ENCODE measurements at places on chromosomes 7 and 10.

GRCh38 chr7:2106440-2106839 lies 126.3 kb downstream of the MAD1L1 start:
- no peak for DNase-seq

- DNase-seq, result peak; percentile 67
Measured at GRCh38 chr7:45923290-45923689, 2.2 kb upstream of the IGFBP3 start.

- no peak for DNase-seq
Measured at GRCh38 chr7:92766461-92767003, 69.8 kb downstream of the CDK6 start.

- DNase-seq, result peak; percentile 27
Measured at GRCh38 chr7:149624006-149624405, 126.4 kb upstream of the ZNF746 start.

- no peak for DNase-seq
Measured at GRCh38 chr7:12322284-12322902, 81.3 kb downstream of the VWDE start.

- no peak for DNase-seq
Measured at GRCh38 chr10:116715839-116716377, 26.5 kb downstream of the HSPA12A start.

DNA sequence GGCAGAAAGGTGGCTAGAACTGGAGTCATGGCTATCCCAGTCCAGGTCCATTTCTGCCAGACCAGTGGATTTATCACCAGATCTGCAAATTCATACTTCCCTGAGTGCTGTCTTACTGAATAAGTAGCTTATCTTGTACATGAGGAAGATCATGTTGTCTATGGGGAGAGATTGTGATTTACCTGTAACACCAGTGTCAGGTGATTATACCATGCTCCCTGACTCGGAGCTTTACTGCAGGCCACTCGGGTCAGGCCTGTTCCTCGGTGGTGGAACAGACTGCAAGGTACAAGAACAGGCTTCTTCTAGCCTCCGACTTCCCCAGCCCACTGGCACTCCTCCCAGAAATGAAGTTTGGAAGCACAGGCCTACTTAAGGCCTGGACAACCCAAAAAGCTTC lies 42.6 kb upstream of the DLG5 start:
- DNase-seq, result no peak

DNA sequence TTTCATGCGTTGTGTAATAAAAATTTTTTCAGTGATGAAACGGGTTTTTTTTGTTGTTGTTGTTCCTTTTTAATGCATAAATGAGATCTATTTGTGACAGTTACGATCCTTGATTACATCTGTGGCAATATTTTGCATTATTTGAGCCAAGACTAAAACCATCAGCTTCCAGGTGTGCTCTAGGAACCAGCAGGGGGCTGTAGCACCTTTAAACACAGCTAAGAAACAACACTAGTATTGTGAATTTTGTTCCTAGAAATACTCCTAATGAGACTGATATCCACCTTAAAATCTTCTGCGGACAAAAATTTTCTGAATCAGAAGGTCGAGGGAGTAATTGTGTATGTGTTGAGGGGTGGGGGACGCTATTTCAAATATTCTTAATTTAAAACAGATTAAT lies 52.6 kb downstream of the FGFBP3 start:
- no peak for DNase-seq

- no peak for DNase-seq
Measured at GRCh38 chr7:74032191-74032490, 4.2 kb downstream of the ELN start.

DNA sequence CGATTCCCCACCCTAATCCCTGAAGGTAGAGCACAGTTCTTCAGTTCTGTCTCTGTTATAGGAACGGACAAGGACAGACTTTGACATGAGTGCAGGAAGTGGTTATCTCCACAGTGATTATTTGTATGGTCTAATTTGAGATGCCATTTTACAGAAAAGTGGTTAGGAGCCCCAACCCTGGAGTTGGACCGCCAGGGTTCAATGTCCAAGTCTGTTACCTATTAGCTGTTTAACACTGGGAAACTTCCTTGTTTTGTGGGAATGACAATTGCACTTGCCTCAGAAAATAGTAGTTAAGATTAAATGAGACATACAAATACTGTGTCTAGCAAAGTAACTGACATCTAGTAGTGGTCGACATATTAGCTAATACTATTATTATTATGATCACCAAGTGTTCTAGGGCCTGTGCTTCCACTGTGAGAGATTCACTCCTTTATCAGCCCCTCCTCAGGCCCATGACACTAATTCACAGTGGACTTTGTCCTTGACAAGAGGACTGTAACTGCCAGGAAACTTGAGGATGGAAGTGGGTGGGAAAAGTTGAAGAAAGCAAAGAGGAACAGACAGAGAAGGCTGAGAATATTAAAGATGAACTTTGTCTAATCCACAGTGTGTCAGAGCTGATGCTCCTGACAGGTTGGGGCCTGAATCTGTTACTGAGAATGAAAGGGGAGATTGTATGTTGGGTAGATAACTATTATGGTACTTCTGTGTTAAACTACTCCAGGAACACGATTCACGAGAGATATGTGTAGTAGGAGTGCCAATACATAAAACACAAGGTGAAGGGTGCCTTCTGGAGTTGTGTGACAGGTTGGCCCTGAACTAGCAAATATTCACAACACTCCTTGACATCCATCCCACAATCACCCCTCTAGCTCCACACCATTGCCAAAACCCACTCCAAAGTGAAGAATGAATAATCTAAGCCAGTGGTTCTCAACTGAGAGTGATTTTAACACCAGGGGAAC lies 66.4 kb downstream of the TAC1 start:
- no peak for DNase-seq

GRCh38 chr10:65126288-65126687 lies 1605.1 kb downstream of the REEP3 start:
- no peak for DNase-seq

GRCh38 chr10:129056734-129057689 lies 410.0 kb upstream of the MGMT start:
- DNase-seq, result no peak

GRCh38 chr10:51063659-51064535 lies 10.4 kb upstream of the PRKG1 start:
- DNase-seq, result no peak

- peak; percentile 65 for DNase-seq
Measured at GRCh38 chr10:132185601-132186487, 904 bp upstream of the DPYSL4 start.

DNA sequence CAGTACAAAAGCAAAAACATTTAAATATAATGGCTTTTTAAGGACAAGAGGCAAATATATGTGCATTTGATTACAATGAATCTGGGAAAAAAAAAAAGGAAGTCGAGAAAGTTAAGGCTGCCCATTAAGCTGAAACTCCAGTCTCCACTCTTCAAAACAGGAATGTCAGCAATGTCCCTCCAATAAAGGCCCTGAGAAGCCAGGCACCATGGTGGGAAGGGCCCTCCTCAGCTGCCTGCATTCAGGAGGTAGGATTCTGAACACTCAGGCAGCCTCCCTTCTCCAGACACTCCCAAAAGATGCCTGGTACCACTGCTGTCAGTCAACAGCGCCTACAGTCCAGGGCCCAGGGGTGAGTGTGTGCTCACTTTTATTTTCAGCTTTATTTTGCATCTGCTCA lies 121.3 kb upstream of the MGMT start:
- no peak for DNase-seq

DNA sequence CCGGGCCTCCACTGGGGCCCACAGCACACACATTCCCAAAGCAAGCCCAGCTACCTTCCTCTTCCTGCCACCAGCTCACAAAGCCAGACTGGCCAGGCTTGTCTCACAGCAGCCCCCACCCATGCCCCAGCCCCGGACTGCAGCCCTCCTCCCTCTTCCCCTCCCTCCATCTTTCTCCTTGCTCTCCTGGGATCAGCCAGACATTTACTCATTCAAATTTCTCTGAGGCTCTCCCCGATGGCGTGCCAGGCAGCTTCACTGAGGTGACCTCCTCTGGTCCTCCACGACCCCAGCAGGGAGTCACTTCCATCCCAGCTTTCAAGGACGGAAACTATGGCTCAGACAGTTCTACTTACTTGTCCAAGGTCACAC lies 187.5 kb downstream of the GRID1 start:
- no peak for DNase-seq

DNA sequence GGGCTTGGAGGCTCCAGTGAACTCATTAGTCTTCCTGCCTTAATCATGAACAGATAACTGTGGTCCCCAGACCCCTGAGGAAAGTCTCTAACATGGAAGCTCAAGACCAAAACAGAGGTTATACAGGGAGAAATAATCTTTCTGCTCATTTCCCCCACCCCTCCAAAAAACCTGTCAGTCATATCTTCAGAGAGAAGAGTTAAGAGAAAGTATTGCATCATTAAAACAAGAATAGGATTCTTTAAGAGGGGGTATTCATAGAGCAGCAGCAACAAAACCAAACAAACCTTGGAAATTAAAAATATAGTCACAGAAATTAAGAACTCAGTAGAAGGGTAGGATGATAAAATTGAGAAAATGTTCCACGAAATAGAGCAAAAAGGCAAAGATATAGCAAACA lies 7.6 kb downstream of the CLEC2L start:
- no peak for DNase-seq

- no peak for DNase-seq
Measured at GRCh38 chr10:26372513-26373354, 65.4 kb upstream of the APBB1IP start.

DNA sequence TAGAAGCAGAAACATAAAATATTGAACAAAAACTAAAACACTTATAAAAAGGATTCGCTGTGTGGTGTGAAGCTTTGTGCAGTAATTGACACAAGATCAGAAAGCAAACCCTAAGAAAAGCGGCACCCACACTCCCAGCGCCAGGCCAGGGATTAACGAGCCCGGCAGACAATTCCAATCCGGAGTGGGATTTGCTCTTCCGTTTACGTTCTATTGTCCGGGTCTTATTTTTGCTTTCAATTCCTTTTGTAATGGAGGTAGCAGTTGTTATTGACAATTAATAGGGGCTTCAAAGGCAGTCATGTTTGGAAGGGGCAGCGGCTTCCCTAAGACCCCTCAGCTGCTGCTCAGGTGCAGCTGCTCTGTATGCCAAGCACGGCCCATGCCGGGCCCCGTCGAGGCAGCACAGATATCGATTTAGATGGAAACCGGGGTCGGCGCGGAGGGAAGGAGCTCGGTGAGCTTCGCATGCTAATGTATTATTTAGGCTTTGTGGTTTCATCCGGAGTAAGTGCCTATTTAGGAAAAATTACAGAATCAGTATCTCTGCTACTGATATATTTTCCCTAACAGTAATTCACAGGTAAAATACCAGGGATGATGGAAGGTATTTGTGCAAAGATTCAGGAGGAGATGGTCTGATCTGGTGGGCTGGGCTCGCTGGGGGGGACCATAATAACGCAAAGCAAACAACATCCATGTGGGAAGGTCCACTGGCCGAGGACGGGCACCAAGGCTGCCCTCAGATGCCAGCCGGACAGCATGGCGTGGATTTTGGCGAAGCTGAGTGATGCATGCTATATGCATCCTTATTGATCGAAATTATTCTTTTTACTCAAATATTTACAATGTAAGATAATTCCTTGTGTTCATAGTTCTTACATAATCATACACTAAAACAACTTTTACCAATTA lies 561.7 kb downstream of the PTPRN2 start:
- DNase-seq, result no peak

DNA sequence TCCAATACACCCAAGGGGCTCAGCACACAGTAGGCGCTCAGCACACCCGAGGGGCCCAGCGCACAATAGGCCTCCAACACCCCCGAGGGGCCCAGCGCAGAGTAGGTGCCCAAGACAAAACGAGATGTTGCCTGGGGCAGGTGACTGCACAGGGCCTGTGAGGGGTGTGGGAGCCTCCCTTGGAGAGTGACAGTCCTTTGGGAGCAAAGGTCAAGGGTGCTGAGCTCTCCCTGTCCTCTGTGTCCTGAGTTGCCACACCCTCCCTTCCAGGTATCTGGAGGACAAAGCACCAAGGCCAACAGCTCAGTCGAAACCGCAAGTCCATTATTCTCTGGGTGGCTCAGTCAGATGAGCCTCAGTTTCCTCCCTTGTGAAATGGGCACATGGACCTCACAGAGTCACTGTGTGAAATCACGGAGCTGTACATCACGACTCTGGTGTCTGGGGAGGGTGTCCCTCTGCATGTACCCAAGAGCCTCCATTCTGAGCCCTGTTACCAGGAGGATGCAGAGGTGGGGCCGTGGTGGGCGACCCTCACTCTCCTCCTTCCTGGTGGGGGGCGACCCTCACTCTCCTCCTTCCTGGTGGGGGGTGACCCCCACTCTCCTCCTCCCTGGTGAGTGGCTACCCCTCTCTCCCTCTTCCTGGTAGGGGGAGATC lies 81.3 kb downstream of the FOXL3 start:
- DNase-seq, result no peak

DNA sequence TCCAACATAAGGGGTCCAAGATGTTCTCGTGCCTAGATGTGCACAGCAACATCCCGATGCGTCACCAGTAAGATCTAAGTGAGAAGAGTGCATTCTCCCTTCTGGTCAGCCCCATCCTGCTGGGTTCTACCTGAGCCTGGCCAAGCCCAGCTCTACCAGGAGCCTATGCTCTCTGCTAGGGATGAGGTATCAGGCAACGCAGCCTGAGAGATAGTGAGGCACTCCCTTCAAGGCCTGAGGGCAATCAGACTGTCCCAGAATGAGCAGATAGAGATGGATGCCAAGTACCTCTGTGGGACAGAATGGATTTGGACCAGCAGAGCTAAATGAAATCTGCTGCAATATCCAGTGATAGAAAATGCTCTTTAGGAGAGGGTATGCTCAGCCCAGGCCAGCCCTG lies 26.7 kb downstream of the DDC start:
- no peak for DNase-seq

DNA sequence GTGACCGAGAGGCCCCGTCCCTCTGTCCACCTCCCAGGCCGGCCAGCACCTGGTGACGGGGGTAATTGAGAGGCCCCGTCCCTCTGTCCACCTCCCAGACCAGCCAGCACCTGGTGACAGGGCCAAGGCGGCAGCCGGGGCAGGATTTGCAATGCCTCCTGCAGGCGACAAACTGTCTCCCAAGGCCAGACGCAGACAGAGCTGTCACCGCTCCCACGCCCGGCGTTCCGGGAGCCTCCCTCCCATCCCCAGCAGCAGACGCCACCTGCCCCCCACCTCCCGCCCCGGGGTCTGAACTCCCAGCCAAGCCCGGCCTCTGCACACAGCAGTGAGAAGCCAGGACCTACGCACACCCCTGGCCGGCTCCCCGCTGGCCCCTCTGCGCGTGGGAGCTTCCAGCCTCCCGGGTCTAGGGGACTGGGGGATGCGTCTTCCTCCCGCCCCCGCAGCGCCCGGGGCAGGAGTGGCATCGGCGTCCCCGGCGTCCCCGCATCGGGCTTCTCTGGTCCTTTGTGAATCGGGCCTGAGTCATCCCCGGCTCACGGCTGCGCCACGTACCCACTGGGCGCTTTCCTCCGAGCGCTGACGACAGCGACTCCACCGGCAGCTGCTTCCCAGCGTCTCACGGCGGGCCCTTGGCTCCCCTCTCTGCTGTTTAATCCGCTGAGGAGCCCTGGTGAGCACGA lies 95.1 kb upstream of the DIP2C start:
- no peak for DNase-seq

- no peak for DNase-seq
Measured at GRCh38 chr10:5743736-5744135, 59.1 kb downstream of the TASOR2 start.

DNA sequence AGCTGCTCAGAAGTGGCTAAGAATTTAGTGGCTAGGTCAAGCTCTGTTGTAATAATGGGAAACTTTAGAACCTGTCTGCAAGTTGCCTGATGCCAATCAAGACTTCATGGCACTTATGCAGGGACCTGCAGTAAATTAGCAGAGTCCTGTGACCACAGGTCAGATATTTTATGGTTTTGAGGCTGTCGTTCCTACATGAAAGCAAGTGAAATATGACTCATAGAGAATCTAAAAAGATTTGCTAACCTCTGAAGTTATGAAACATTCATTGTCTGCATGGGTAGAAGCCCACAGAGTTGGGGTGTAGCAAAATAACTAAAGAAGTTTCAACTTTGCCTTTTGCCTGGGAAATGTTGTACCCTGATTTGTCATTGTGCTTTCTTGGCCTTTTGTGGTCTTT lies 32.3 kb downstream of the SLC39A12 start:
- DNase-seq, result no peak
